ENCODE measurements at places on chromosomes 3 and 15.
A peak's percentile ranks its signal among the peaks of the same experiment; 100 is the strongest.

- no peak for DNase-seq
Observed at GRCh38 chr3:43288850-43289249, 2.5 kb downstream of the SNRK start.

DNA sequence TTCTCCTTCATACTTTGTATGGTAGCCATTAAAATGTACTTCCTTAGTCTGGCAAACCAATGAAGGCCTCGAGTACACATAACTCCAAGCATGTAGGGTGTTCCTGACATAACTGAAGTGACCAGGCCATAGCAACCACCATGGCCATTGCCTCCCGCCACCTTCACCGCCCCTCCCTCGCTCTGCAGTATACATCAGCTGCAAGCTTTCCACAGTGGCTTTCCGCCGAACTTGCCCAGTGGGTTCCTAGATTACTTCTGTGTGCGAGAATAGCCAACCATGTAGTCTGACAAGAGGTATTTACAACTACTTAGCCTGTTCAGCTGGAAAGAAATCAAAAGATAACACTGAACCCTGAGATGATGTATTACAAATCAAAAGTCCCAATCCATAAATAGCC is 3.4 kb upstream of the CTNNB1 start:
- no peak for DNase-seq

DNA sequence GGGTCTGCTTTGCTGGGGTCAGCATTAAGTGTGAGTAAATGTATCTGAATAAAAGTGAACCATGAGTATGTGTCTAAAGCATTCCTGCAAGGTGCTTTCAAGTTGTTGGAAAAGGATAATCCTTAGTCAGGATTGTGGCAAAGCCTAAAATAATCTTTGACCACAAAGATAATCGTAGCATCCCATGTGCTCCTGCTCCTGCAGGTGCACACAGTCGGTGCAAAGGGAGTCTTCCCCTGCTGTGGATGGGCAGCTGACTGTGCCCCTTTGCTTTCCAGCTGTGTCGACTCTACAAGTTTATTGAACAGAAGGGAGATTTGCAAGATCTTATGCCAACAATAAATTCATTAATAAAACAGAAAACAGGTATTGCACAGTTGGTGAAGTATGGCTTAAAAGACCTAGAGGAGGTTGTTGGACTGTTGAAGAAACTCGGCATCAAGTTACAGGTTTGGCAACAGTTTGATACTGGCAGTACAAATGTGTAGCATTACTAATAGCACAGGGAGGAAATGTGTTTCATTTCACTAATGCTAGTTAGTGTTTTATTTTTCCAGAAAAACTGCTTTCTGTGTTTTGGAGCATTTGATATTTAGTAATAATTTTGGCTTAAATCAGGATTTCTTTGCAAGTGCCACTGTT is 22.6 kb downstream of the SRP14 start:
- no peak for DNase-seq

DNA sequence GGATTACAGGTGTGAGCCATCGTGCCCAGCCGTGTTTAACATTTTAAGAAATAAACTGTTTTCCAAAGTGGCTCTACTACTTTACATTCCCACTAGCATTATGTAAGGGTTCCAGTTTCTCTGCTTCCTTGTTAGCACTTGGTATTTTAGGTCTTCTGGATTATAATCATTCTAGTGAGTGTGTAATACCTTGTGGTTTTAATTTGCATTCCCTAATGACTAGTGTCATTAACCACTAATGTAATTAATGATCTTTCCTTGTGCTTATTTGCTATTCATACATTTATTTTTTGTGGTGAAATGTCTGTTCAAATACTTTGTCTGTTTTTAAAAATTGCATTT is 30.7 kb downstream of the ARIH2 start:
- no peak for DNase-seq

- no peak for DNase-seq
Observed at GRCh38 chr3:71247221-71247957, 336.1 kb downstream of the FOXP1 start.

- DNase-seq = no peak
Observed at GRCh38 chr15:67064607-67065530, 533 bp upstream of the SMAD3 start.

DNA sequence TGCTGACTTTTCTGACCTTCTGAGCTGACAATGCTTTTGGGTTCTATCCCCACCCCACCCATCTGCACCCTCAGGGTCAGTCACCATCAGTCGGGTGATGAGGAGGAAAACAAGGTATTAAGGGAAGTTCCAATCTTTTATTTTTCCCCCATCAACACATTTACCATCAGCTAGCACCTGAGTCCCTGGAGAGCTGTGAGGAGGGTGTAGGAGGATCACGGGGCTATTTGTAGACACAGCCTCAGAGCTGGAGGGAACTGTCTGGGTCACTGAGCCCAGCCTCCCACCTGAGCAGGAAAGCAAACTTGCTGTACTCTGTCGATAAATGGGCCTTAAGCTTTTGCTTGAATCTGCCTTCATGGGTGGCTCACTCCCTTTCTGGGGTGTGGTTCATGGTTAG is 24.8 kb upstream of the ZFAND6 start:
- no peak for DNase-seq

GRCh38 chr3:35644451-35644850 is 5.1 kb downstream of the ARPP21 start:
- no peak for DNase-seq

- DNase-seq = no peak
Observed at GRCh38 chr3:25971736-25972135, 181.8 kb downstream of the OXSM start.

- no peak for DNase-seq
Observed at GRCh38 chr3:101362406-101362805, 42.0 kb upstream of the IMPG2 start.

GRCh38 chr3:183635107-183635430 is 354 bp upstream of the KLHL24 start:
- DNase-seq = no peak

- DNase-seq = no peak
Observed at GRCh38 chr15:58179206-58179605, 41.0 kb downstream of the AQP9 start.

- DNase-seq = no peak
Observed at GRCh38 chr3:172694573-172695246, 16.2 kb downstream of the NCEH1 start.

GRCh38 chr3:11643201-11643603 is 513 bp downstream of the VGLL4 start:
- no peak for DNase-seq

GRCh38 chr3:14235003-14235911 is 56.6 kb downstream of the LSM3 start:
- no peak for DNase-seq

GRCh38 chr3:197432384-197433127 is 123.2 kb downstream of the BDH1 start:
- DNase-seq = no peak

- no peak for DNase-seq
Observed at GRCh38 chr3:14534516-14535191, 5.5 kb downstream of the GRIP2 start.

- no peak for DNase-seq
Observed at GRCh38 chr15:94666553-94666952, 435.2 kb downstream of the MCTP2 start.

GRCh38 chr15:80779658-80780415 is 667 bp downstream of the CEMIP start:
- DNase-seq = no peak

DNA sequence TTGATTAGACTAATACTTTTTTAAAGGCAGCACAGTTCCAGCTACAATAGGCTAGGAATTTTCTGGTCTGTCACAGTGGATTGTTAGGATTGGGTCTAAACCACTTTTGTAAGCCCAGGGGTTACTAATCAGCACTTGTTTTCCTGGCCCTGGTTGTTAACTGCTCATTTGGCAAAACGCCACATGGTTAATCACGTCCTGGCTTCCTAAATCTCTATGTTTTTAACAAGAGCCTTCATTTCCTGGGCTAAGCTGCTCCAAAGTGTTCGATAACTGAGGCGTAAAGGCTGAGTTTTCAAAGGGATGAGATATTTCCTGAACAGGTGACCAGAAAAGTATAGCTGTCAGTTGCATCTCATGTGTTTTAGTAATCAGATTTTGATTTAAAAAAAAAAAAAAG is 38.9 kb upstream of the CLRN1 start:
- no peak for DNase-seq

DNA sequence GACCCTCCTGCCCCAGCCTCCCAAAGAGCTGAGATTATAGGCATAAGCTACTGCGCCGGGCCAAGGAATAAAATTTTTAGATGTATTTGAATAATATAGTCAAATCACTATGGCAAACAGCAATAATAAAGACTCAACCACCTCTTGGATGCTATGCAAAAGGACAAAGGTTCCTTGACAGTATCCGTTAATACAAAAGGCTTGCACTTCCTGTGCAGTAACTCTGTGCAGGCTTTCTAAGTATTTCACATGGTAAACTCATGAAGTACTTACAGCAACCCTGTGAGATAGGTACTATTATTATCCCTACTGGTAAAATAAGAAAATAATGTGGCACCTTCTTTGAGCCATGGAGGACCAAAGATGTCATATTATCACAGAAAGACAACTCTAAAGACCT is 86.8 kb downstream of the SHQ1 start:
- DNase-seq = no peak

DNA sequence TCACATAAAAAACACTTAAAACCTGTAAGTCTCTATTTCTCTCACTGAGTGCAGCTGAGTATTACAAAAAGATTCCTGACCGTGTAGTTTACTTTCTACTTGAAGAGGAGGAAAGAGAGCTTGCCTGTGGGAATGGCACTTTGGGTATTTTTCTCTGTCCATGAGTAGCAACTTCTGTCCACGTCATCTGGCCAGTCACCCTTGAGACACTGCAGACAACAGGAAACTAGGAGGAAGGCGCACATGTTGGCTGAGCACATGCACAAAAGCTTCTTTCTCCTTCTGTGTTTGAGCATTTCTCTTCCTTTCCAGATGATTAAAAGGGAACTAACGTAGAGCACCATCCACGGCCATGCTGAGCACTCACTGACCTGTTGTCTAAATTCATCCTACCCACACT is 19.7 kb downstream of the STARD5 start:
- DNase-seq = no peak

- no peak for DNase-seq
Observed at GRCh38 chr3:146550743-146551510, 6.5 kb upstream of the PLSCR1 start.

DNA sequence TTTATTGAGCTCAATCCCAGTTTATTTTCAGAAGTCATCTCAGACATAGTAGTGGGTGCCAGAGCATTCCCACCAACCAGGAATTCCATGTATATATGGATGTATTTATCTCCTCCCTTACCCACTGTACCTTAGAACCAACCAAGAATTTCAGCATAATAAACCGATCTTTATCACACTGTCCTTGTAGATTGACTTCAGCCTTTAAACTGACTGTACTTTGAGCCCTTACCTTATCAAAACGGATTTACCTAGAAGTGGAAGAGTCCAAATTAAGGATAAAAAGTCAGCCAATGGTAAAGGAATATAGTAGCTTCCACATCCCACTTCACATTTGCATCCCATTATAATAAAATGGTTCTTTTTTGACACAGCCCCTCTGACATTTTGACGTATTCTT is 37.9 kb downstream of the GATM start:
- DNase-seq = no peak

DNA sequence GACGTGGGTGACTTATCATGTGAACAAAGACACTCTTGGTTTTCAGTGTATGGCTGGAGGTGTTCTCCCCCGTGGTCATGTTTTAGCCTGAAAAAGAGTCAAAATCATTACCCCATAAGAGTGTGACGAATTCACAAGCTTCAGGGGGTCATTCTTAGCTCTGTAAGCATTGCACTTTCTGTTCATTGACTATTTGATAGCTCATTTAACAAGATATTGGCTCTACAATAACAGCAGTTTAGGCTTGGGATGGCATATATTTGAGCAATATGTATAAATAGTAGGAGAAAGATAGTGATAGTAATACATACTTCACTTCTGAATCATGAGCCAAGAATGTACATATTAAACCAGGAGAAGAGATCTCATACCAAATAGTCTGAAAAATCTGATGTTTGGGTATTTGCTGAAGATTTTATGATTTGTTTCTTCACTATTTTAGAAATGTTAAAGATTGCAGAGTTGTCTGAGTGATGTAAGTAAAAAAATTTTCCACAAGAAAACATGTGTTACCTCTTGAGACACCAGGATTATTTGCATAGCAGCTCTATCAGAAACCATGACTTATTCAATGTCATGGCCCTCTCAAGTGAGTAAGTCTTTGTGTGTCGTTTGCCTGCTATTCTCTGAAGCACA is 996.0 kb downstream of the OTOL1 start:
- no peak for DNase-seq

DNA sequence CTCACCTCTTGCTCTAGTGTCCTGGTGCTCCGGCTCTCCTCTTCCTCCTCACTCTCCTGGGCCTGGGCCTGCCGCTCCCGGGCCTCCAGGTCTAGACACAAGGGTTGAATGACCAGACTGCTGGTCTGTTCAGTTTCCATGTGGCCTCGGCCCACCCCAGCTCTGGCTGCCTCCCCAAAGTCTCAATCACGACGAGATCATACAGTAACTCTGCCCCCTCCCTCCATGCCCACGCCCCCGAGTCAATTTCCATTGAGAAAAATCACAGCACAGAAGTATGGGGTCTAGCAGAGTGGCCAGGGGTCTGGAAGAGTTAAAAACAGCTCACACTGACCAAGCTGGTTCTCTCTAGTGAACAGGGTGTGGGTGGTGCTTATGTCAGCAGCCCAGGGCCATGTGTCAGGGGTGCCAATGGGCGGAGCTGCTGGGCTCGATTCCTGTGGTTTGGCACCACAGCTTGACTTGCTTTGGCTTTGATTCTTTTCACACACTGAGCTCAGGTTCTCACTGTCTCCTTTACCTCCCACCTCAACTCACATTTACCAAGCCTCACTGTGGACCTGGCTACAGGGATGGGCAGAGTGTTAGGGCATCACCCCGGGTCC is 6.9 kb downstream of the C15orf62 start:
- peak; percentile 55 for DNase-seq

GRCh38 chr15:77057685-77058084 is 13.2 kb downstream of the TSPAN3 start:
- no peak for DNase-seq

GRCh38 chr3:71208211-71209095 is 375.1 kb downstream of the FOXP1 start:
- no peak for DNase-seq

DNA sequence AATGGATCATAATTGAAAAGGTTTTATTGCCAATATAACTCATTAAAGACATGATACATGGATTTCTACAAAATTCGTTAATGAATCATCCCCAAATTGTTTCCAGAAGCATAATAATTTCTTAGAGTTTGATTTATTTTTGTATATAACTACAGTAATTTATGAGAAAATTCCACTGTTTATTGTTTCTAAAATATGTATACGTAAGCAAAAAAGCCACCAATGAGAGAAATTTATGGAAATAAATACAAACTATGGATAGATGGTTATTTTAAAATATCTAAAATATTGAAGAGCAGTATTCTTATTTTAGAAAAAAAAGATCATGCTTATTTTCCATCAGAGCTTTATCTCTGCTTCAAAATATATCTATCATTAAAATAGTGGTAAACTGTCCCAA is 260.0 kb upstream of the ZNF385D start:
- no peak for DNase-seq

DNA sequence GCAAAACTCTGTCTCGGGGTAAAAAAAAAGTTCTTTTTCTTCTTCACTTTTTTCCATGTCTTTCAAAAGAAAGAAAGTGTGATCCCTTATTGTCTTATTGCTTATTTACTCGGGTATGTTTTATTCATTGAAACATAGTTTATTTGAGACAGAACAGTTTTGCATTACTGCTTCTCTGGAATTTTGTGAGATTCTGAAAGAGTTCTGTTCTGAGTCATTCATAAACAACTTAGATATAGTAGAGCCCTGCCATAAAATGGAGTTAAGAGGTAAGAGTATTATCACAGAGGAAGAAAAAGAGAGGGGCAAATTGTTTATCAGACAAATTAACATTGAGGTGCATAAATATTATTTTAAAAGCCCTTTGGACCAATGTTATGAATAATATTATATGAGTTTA is 522.2 kb downstream of the ROBO2 start:
- no peak for DNase-seq
